ENCODE measurements at places on chromosomes 1 and 21.

- H3K27me3 ChIP-seq, result no peaks in the 10 kb centered on the region
- H3K4me3 ChIP-seq, result no peak overlapping the region
- H3K4me1 ChIP-seq, result peaks cover 6% of the 10 kb centered on the region
- H3K27ac ChIP-seq, result no peak overlapping the region
- H3K36me3 ChIP-seq, result no peaks in the 10 kb centered on the region
Measured at GRCh38 chr1:13757693-13758092, 57.7 kb downstream of the PRDM2 start.

- H3K27ac ChIP-seq, result no peak overlapping the region
- DNase-seq, result peak; percentile 64
- no peaks in the 10 kb centered on the region for H3K27me3 ChIP-seq
- no peaks in the 10 kb centered on the region for H3K36me3 ChIP-seq
- no peaks in the 10 kb centered on the region for H3K4me1 ChIP-seq
Measured at GRCh38 chr1:36089393-36090121, 865 bp downstream of the ADPRS start.

DNA sequence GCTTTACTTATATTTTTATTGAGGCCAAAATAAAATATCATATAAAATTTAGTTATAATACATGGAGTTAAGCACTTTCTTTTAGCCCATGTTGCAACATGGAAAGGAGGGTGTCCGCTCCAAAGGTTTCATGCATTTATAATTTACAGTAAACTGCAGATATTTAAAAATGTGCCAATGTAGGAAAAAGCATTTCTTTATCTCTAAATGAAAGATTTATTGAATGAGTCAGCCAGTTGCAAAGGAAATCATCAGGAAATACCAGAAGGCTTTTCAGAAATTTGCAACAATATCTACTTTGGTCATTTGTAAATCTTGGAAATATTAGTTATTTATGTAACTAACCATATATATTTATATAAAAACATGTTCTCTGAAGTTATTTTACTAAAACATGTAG lies 12.1 kb downstream of the ATP6V1G3 start:
- H3K27me3 ChIP-seq, result no peaks in the 10 kb centered on the region
- H3K27ac ChIP-seq, result no peak overlapping the region
- H3K4me3 ChIP-seq, result no peak overlapping the region
- H3K36me3 ChIP-seq, result no peaks in the 10 kb centered on the region
- no peak for DNase-seq

DNA sequence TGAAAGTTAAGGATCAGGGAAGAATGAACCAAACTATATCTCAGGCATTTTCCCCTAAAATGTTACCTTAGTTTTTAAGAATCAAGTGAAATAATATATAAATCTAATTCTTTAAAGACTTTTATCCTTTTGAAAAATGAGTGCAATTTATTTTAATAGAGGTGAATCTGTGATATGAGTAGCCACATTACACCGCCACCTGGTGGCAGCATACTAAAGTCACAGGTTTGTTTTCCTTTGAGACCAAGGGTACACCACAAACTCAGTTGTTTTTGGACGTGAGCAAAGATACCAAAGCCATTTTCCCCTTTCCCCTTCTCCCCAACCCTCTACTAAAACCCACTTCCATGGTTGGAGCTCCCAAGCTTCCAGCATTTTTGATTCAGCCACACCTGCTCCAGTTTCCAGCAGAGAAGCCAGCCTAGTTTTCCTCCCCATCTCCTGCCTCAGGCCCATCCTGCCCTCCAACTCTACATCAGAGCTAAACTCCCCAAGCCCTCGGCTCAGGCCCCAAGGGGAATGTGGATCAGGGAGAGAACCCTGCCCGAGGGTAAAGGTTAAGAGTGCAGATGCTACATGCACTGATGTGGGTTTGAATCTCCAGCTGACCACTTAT lies 22.9 kb upstream of the LDLRAP1 start:
- H3K4me1 ChIP-seq, result no peaks in the 10 kb centered on the region
- peak; percentile 73 for DNase-seq
- H3K27me3 ChIP-seq, result no peaks in the 10 kb centered on the region
- H3K27ac ChIP-seq, result no peak overlapping the region

- no peaks in the 10 kb centered on the region for H3K27me3 ChIP-seq
- H3K4me3 ChIP-seq, result no peak overlapping the region
Measured at GRCh38 chr1:51294566-51295184, 35.7 kb downstream of the TTC39A start.

- H3K27me3 ChIP-seq, result no peaks in the 10 kb centered on the region
- H3K4me3 ChIP-seq, result no peak overlapping the region
- no peaks in the 10 kb centered on the region for H3K36me3 ChIP-seq
- DNase-seq, result no peak
Measured at GRCh38 chr21:33674226-33674625, 31.9 kb downstream of the ITSN1 start.

- no peaks in the 10 kb centered on the region for H3K4me1 ChIP-seq
- no peak overlapping the region for H3K27ac ChIP-seq
- H3K27me3 ChIP-seq, result no peaks in the 10 kb centered on the region
- H3K36me3 ChIP-seq, result no peaks in the 10 kb centered on the region
- DNase-seq, result no peak
Measured at GRCh38 chr1:185825556-185825955, 91.4 kb downstream of the HMCN1 start.

DNA sequence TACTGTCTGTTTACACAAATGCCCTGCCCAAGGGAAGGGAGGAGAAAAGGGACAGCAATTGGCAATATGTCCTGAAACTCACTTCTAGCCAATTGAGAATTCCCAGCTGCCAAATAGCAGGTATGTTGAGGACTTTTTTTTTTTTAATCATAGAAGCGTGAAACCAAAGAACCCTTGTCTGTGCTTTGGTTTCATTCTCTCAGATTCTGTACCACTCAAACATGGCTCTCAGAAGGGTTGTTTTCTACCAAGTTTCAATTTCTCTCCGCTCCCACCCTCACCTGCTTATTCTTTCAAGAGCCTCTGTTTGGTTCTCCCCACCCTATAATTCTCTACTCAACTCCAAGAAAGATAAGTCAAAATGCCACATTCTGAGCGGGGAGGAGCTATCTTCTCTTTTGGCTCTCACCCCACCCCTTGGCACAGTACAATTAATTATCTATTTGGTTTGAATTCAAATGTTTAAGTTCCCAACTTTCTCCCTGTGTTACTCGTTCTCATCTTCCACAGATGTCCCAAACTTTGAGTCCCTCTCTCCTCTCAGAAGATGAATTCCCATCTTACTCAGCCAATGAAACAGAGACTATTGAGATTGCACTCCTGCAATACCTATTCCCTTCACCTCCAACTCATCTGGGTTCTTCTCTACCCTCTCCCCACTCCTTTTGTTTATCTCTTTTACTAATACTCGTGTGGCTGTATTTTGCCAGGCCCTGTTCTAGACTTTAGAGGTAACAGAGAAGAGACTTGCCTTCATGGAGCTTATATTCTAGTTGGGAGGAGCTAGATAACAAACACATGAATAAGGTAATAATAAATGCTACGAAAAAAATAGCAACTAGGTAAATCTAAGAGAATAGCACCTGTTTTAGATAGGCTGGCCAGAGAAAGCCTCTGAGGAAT lies 3.9 kb upstream of the TP53BP2 start:
- no peak for DNase-seq
- no peak overlapping the region for H3K4me3 ChIP-seq
- no peaks in the 10 kb centered on the region for H3K36me3 ChIP-seq
- H3K27ac ChIP-seq, result no peak overlapping the region
- H3K4me1 ChIP-seq, result no peaks in the 10 kb centered on the region

GRCh38 chr1:38221006-38221649 lies 174.5 kb upstream of the POU3F1 start:
- no peaks in the 10 kb centered on the region for H3K4me1 ChIP-seq
- H3K36me3 ChIP-seq, result no peaks in the 10 kb centered on the region
- no peak overlapping the region for H3K27ac ChIP-seq
- H3K27me3 ChIP-seq, result no peaks in the 10 kb centered on the region

- DNase-seq, result peak; percentile 20
- H3K36me3 ChIP-seq, result no peaks in the 10 kb centered on the region
- no peaks in the 10 kb centered on the region for H3K4me1 ChIP-seq
- H3K27me3 ChIP-seq, result no peaks in the 10 kb centered on the region
- H3K27ac ChIP-seq, result no peak overlapping the region
Measured at GRCh38 chr1:154765970-154766369, 104.1 kb downstream of the KCNN3 start.

DNA sequence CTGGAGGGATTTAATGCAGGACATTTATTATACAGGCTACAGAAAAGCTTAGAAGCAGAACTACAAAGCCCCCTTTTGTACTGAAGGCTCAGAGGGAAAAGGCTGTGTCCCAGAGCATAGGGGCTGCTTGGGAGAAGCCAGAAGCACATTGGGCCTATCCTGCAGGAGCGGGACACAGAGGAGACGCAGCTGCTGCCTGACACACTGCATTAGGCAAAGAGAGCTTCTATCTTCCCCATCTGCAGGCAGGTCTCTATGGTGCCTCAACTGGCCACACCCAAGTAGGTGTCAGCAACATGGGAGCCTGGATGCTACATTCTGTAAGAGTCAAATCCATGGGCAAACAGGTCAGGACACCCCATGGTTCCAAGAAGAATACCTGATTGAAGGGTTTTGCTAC lies 595.9 kb downstream of the AJAP1 start:
- H3K4me1 ChIP-seq, result no peaks in the 10 kb centered on the region
- no peak overlapping the region for H3K4me3 ChIP-seq
- no peak overlapping the region for H3K27ac ChIP-seq
- DNase-seq, result no peak
- H3K27me3 ChIP-seq, result no peaks in the 10 kb centered on the region
- no peaks in the 10 kb centered on the region for H3K36me3 ChIP-seq
